ENCODE measurements at places on chromosomes 1 and 21.

- DNase-seq, result no peak
Measured at GRCh38 chr1:232249861-232250777, 379.8 kb downstream of the SIPA1L2 start.

DNA sequence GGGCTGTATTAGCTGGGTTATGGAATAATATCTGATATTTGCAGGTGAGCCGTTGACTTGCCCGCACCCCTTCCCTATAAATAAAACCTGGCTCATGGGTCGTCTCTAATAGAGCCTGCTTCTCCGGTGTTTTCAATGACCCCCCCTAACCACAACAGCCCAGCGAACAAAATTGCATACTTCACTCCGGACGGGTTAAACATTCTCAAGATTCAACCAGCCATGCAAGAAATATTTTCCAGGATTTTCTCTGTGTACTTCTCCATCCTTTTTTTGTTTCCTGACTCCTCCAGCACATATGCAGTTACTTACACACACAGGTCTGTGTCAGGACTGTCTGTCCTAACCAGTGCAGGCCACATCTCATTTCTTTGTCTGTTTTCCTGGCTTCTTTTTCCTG is 267.7 kb downstream of the ZNF648 start:
- no peak for DNase-seq

DNA sequence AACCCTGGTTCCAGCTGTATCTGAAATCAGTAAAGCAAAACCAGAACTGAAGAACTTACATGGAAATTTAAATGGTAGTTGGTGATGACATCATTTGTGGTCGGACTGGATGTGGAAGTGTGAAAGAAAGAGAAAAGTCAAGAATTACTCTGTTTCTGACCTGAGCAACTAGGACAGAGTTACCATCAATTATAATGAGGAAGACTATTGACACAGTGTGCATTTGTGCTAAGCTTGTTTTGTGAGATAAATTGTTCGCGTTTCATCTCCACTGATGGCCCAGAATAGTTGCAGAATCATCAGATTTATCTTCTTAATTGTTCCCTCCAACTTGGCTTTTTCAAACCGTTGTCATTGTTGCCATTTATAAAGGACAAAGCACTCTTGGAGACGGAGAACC is 410.6 kb upstream of the DEPDC1 start:
- DNase-seq, result no peak

DNA sequence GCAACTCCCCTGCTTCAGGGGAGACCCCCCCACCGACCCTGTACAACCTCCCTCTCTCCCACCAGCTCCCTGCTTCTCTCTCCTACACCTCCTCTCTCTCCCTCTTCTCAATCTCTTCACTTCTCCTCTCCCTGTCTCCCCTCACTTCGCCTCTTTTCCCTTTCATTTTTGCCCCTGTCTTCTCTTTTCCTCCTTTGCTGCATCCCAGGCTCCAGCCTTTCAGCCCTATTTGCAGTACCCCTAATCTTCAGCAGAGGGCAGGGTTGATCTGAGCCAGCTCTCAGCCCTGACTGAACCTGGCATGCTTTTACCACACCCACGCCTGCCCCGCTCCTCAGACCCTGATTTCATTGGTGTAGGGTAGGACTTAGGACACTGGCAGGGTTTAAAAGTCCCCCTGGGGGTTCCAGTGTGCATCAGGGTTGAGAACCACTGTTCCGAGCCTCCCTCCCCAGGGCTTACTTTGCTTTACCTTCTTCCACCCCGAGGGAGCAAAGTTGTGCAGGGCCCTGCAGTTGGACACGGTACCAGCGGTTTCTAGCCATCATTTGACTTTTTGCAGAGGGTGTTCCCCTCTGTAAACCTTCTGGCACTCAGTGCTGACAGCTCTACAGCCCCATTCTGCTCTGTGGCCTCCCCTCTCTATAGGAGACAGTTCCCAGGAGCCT is 67.3 kb upstream of the CNTN2 start:
- DNase-seq, result peak; percentile 86

DNA sequence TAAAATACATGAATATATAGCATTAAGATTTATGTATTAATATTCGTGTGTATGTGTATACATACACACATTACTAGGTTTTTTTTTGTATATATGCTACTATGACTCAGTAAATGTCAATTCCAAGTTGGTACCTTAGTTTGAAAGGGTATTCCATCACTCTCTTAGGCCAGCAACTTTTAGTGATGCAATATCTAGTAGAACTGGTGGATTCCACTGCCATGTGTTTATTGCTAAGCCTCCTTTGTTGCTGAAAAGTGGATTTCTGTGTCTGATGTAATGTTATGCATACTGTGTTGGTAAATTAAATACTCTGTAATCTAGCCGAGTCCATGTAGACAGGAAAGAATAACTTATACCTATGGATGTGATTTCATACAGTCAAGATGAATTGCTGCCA is 16.9 kb upstream of the COL11A1 start:
- no peak for DNase-seq

GRCh38 chr1:12368646-12369045 is 138.8 kb downstream of the VPS13D start:
- no peak for DNase-seq
